ENCODE measurements at places on chromosomes 5 and 9.

- no peak for DNase-seq
Observed at GRCh38 chr5:100898504-100899346, 4.4 kb downstream of the ST8SIA4 start.

- no peak for DNase-seq
Observed at GRCh38 chr5:6700074-6700684, 13.1 kb upstream of the TENT4A start.

- DNase-seq: no peak
Observed at GRCh38 chr5:39100851-39101396, 26.7 kb upstream of the RICTOR start.

GRCh38 chr5:175520321-175520720 is 42.0 kb downstream of the SFXN1 start:
- DNase-seq: no peak

DNA sequence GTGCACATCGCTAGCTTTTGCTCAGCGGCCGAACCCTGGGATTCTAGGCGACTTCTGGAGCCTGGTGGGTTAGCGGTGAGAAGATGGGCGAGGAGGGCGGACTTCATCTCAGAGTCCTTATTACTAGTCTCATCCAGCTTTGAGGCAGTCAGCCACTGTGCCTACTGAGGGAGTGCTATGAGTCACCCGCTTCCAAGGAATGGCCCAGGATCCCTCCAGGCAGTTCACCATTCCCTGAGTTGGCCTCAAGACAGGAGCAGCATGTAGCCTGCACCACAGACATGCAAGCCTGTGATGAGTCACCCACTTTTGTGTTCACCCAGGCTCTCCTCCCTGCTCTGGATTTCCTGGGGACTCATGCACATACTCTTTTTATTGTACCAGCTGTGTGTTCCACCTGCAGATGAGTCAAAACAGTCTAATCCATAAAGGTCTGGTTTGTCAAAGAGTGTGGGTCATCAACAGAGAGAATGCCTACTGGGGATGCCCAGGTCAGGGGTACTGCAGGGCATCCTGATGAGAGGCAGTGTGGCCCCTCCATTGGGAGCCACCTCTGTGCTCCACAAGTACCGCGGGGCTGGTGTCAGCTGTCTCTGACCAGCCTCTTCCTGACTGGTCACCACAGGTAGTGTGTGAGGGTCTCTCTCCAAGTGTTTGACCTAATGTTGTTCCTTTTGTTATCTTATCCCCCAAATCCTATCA is 20.2 kb downstream of the SLC22A5 start:
- DNase-seq: no peak

- DNase-seq: no peak
Observed at GRCh38 chr5:150651382-150651781, 9.7 kb upstream of the MYOZ3 start.

DNA sequence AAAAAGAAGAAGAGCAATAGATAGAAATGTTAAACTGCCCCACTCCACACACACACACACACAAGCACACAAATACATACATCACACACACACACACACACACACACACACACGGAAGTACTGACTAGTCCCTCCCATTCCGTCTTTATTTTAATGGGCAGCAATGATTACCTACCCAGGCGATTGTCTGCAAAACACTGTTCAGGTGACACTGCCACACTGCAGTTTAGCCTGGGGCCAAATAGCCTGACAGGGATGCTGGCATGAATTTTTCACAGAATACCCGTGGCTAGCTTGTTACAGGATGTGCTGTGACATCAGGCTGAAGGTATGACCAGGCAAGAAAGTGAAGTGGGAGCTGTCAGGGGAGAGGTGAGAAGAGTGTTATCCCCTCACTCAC is 86.9 kb downstream of the FRMD3 start:
- DNase-seq: no peak

DNA sequence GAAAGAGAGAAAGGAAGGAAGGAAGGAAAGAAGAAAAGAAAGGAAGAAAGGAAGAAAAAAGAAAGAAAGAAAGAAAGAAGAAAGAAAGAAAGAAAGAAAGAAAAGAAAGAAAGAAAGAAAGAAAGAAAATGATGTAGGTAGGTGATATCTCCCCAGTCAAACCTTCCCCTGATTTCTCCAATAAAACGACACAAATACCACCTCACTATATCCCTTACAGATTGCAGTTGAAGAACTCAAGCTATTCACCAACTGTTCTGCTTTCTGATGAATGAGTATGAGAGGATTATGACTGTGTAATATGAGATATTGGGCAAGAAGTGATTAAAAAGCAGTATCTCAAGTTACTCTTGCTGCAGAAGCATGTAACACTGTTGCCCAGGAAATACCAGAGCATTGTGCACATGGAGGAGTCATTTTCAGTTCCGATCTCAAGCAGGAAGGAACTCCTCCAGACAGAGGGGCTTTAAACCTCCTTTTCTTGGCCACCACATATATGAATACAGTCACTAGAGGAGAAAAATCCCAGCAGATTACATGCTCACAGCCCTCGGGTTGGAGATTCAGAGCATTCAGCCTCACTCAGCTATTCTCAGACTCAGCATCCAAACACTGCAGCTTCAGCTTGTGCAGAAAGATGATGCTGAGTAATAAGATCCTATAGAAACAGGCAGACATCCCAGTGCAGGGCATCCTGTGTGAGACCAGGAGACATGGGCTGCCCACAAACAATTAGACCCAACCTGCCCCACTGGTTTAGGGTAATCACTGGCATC is 61.4 kb downstream of the UGCG start:
- DNase-seq: no peak

DNA sequence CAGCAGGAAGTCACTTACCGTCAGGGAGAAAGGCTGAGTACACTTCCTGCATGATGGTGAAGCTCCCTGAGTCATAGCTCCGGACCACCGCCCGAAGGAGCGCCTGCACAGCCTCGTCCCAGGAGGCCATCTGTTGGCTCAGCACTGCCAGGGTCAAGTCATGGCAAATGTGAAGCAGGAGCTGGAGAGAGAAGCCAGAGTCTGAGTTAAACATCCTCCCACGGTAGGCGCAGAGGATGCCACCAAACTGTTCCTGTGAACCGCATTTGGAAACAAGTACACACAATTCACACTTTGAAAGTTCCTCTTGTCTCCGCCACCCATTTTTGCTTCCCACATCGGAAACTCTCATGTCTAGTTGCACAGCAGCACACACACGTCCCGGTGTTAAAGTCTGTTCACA is 33.9 kb downstream of the CNOT8 start:
- DNase-seq: no peak

- no peak for DNase-seq
Observed at GRCh38 chr9:114811301-114811700, 5.5 kb upstream of the TNFSF15 start.

DNA sequence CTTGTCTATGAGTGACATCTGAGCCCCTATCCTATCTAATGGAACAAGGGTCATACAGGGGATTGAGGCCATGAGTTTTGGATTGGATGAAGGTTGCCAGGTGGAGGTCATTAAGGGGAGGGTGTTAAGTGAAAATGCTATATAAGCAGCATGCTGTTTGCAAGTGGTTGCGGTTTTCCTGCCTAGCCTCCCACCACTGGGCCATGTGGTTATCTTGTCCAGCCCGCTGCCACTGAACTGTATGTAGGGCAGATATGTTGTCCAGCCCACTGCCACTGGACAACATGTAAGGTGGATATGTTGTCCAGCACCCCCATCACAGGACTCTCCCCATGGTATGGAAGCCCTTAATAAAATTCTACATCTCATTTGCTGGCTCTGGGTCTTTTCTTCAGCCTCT is 200.0 kb downstream of the FGF10 start:
- DNase-seq: no peak

GRCh38 chr5:76403766-76404222 is 709 bp downstream of the IQGAP2 start:
- peak; percentile 46 for DNase-seq

DNA sequence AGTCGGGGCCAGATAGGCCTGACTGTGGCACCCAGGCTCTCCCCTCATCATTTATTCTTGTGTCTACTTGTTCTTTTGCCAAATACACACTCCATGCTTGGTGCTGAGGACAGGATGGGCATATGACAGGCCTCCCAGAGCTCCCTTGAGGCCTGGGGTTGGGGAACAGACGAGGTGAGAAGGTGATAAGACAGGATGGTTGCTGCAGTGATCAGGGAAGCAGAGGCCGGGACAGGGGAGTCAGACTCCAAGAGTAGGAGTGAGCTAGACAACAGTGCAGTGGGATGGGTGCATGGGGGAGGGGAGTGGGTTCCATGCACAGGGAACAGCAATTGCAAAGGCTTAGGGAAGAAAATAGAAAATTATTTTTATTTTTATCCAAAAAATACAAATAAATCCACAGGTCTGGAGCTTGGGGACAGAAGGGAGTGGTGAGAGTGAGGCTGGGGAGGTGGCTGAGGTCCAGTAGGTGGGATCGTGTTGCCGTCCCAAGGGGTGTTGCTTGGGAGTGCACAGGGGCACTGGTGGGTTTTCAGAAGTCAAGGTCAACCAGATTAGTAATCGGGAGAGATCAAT is 3.4 kb upstream of the AMBP start:
- no peak for DNase-seq

- no peak for DNase-seq
Observed at GRCh38 chr9:97041898-97042297, 3.0 kb upstream of the CTSV start.

- no peak for DNase-seq
Observed at GRCh38 chr9:92664394-92665152, 5.4 kb downstream of the IPPK start.

Measured in activated CD8-positive, alpha-beta memory T cell treated with anti-CD3 and anti-CD28 coated beads for 1 hour (primary cell).